ENCODE measurements at places on chromosomes 5 and 9. TPM values are rescaled to one million over a fixed set of nuclear protein-coding genes. Genes with fewer than 3 reads are reported as not detected.

The TLR4 gene
- polyA plus RNA-seq: 2.0 TPM

The LHX3 gene
- 1.6 TPM for polyA plus RNA-seq

The UBTD2 gene
- 11.3 TPM for polyA plus RNA-seq

The TTF1 gene
- 22.4 TPM for polyA plus RNA-seq

The C5orf47 gene
- polyA plus RNA-seq: not detected

The WDR38 gene
- polyA plus RNA-seq: not detected

The MAPK9 gene
- 22.8 TPM for polyA plus RNA-seq

The TEK gene
- 3.3 TPM for polyA plus RNA-seq

The RASEF gene
- 3.4 TPM for polyA plus RNA-seq

DNA sequence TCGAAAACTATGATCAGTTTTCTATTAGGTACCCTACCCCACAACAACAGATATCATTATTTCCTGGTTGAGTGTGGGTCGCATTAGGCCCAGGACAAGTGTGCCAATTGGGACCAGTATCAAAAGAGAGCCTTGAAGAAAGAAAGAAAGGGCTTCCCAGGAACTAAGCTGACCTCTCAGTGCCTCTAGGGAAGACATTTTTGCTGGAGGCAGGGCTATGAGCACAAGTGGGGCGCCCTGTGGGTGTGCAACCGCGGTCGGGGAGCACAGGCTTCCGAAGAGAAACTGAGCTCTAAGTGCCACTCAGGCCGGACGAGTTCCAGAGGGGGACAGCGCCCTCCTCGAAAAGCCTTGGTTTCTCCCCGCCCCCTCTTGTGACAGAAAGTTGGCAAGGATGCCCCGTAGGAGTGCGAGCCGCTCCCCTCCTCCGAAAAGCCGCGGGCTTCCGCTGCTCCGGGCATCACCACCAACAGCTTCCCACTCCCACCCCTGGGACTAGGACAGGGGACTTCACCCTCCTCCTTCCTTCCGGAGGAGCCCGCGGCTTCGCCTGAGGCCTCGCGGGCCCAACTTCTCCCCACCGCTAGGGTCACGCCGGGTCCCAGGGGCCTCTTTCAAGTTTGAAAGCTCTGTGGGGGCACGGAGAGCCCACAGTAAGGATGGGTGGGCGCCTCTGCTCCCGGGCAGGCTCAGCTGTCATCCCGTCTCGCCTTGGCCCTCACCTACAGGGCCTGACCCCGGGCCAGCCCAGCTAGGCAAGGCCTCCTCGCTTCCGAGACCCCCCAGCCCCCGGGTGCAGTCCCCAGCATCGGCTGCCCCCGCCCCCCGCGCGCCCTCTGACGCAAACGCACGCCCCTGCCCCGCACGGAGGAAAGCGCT is 2.0 kb downstream of the NR2F1-AS1 start:
- peak; percentile 82 for DNase-seq

DNA sequence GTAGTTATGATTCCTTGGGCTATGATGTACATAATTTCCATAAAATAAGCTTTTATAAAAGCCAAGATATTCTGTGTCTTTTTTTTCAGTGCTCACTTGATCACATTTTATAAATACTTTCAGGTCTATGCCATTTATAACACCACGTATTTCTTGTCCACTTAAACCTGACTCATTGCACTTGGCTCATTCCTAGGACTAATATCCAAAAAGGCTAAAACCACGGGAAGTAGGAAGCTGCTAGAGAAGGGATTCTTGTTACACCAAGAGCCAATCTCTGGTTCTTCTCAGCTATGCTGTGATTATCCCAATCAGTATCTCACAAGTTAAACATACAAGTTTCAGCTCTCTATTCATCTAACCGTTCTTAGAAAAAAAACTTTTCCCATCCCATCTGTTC is 80.4 kb upstream of the CDH6 start:
- DNase-seq: no peak

GRCh38 chr5:177448244-177448950 is 1.8 kb downstream of the PRR7 start:
- DNase-seq: no peak

DNA sequence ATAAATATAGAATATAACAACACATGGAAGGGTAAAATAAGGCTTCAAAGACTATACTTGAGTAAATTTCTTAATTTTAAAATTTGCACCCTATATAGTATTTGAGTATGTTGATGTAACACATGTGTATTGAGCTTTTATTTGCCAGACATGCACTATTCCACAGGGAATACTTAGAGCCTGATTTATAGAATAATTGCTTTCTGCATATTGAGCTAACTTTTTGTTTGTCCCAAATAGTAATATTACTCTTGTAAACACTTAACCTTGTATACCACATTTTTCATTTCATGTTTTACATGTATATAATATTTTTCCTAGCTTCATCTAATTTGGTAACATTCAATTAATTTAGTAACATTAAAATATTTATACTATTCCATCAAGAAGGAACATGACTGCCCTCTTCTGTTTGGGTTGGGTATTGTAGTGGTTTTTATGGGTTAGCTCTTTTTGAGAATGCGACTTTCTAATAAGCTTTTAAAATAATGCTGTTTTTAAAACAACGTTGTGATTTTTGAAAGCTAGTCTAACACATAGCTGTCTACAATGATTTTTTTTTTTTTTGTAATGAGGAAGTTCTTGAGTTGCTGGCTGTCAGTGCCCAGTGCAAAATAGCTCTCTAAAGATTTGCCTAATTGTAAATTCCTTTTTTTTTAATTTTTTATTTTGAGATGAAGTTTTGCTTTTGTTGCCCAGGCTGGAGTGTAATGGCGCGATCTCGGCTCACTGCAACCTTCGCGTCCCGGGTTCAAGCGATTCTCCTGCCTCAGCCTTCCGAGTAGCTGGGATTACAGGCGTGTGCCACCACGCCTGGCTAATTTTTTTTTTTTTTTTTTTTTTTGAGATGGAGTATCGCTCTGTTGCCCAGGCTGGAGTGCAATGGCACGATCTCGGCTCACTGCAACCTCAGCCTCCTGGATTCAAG is 4.8 kb downstream of the SUB1 start:
- DNase-seq: peak; percentile 60

GRCh38 chr5:160118349-160119141 is 705 bp downstream of the PWWP2A start:
- DNase-seq: peak; percentile 23

GRCh38 chr9:134687556-134687955 is 46.0 kb downstream of the COL5A1 start:
- no peak for DNase-seq

DNA sequence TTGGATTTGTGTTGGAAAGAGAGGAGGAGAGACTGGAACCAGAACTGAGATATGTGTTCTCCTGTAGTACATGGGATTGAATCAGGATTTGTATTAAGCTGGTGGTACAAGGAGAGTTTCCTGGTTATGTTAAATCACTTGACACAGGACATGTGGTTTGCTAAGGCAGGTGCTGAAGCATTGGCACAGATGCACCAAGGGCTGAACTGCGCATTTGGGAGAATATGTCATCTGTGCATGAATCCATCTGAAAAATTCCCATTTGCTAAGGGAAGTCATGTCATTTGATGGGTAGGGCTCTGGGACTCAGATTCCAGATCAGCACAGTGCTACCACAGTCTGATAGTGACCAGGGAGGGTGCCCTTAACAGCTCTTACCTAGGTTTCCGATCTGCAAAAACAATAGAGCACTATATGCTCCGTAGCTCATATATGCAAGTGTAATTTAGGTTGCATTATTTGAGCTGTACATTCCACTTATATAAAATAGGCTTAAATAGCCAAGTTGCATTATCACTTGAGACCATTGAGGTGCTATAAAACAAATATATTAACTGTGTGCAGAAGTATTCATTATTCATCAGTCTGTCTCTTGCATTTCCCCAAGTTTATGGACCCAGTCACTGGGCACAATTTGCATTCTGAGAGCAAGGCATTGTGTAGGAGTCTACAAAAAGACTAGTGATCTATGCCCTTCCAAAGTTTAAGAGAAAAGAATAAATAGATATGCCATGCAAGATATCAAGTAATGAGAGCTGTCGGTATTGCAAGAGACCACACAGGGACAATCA is 55.2 kb downstream of the ADAMTS16 start:
- DNase-seq: no peak

DNA sequence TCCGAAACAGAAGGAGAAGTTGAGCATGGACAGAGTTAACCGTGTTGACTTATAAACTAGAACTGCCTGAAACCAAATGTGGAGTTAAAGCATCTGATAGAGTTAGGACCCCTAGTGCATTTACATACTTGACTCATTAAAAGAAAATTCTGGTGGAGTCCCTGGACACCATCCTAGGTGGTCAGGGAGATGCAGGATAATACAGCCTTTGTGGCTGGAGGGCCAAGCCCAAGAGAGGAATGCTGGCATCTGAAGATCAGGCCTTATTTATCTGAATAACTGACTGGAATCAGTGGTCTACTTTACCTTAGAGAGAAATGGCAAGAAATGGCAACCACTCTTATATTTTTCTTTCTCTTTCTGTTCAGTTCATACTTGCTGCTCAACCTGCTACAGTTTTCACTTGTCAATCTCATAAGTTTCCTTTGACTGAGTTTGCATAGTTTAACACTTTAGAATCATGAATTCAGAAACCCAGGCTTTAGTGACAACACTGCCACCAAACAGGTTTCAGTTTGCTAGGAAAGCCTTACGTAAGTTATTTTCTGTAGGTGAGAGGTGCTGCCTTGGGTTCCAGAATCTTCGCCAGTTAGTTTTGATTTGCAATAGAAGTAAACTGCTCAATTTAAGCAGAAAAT is 10.2 kb downstream of the CMYA5 start:
- DNase-seq: no peak

GRCh38 chr5:10607023-10607665 is 43.3 kb downstream of the ANKRD33B start:
- DNase-seq: peak; percentile 53

DNA sequence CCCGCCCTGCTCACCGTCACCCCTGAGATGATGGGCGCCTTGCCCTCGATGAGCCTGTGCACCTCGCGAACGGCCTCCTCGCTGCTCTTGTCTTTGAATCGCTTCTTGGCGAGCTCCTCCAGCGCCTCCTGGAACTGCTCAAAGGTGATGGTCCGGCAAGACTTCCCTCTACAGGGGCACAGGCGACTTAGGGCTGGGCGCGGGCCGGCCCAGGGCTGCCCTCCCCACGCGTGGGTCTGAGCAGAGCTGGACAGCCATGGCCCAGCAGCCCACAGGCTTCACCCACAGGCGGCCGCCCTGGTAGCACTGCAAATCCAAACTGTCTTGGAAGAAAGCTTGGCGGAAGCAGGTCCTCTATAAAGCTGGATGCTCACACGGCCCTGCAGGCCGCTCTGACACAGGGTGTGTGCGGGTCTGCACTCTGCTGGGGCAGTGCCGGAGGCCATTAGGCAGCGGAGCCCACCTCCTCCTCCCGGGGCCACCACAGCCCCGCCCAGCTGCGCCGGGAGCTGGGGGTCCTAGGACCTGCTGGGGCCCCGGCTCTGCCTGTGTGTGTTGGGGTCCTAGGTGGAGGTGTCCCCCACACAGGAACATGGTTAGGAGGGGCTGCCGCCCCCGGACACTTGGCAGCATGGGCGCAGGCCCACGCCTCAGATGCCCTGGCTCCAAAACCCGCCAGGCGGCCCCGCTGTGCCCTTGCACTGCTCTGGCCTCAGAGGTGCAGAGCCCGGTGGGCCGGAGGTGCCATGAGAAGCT is 27.0 kb downstream of the TPPP start:
- no peak for DNase-seq

GRCh38 chr9:99433095-99433494 is 211.0 kb downstream of the SEC61B start:
- no peak for DNase-seq

DNA sequence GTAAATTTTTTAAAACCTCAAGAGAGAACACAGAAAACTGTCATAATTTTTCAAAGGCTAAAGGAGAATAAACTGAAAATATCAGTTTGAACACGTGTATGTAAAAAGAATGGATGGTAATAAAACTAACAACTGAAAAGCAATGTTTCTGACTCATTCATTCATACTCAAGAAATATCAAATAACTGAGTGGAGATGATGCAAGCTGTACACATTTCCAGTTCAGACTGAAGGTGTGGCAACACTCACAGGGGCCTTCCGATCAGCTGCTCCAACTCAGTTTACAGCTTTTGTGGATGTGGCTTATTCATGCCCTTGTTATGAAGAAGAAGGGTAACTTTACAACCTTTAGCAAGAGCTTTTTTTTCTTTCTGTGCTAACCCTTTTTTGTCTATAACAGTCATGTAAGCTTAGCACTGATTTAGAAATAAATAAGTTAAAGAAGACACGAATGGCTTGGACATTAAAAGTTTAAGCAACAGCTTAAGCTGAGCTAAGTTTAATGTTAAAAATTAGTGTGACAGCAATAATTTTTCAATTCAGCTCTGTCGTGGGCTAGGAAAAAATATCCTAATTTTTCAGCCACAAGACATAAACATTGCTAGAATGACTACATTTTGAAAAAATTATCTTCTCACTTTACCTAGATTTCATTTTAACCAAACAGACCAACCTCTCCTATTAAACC is 453.5 kb downstream of the RAB3C start:
- DNase-seq: no peak

DNA sequence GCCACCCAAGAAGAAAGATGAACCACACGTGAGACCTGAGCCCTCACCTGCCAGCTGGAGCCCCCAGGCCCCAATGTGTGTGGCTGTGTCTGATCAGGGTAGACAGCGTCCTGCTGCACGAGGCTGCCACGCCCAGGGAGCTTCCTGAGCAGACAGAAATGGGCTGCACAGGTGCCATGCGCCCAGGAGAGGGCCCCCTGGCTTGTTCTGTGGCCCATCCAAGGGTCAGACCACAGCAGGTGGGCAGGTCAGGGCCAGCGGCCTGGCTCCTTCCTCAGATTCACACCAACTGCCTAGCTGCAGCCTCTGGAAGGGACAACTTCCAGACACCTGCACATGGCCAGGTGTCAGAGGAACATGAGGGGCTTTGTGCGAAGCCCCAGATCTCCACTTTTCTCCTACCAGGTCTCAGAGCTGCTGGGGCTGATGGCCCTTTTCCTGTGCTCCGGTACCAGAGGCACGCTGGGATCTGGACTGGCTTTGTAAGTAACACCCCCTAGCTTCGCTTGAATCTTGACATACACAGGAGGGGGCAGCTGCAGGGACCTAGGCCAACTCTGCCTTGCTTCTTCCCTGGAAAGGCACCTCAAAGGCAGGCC is 10.8 kb downstream of the SARDH start:
- no peak for DNase-seq

DNA sequence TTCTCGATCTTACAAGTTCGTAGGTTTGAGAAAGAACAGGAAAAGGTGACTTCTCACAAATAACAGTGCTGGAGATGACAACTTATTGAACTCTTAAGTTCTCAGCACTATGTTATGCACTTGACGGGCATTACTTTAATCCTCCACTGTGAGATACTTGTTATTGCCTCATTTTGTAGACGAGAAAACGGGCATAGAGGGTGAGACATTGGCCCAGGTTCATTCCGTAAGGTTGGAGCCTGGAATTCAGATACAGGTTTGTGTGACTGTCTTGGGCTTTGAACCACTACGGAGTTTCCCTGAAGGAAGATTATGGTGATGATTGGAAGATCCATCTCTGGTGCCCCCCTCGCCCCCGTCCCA is 657 bp downstream of the MAT2B start:
- DNase-seq: no peak

GRCh38 chr5:19880458-19880857 is 107.5 kb downstream of the CDH18 start:
- peak; percentile 1 for DNase-seq
